ENCODE measurements at places on chromosomes 7 and 10.

DNA sequence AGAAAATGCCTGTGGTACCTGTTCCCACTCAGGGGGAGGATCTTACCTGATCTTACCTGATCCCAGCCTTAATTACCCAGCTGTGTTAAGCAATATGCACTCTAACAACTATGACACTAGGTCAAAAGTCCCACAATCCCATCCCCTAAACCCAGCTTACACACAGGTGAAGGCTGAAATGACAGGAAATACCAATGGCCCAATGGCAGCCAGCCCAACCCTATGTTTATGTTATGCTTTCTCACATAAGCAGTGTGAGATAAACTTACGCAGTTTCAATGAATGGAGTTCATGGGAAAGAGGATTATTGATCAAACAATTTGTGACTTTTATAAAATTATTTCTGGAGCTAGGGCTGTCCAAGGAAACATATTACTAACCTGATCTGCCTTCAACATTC is 91.9 kb downstream of the GPAM start:
- no peak for DNase-seq

DNA sequence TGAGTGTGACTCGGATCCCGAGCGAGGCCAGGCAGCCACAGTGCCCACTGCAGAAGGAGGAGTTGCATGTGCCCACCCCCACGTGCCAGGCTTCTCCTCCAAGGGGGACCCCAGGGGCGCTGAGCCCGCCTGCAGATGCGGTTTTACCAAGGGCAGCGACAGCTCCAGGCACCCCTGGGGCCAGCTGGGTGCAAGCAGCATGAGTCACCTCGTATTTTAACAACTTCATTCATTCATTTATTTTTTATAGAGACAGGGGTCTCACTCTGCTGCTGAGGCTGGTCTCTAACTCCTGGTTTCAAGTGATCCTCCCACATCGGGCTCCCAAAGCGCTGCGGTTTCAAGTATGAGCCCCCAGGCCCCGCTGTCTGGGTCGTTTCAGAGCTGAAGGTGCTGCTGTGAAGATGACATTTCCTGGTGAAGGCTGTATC is 1.3 kb upstream of the FOXL3 start:
- DNase-seq: no peak

GRCh38 chr10:51422311-51423120 is 276.9 kb downstream of the CSTF2T start:
- DNase-seq: no peak

- no peak for DNase-seq
These were observed 24.5 kb downstream of the FRMD4A start for GRCh38 chr10:14306190-14306589.

DNA sequence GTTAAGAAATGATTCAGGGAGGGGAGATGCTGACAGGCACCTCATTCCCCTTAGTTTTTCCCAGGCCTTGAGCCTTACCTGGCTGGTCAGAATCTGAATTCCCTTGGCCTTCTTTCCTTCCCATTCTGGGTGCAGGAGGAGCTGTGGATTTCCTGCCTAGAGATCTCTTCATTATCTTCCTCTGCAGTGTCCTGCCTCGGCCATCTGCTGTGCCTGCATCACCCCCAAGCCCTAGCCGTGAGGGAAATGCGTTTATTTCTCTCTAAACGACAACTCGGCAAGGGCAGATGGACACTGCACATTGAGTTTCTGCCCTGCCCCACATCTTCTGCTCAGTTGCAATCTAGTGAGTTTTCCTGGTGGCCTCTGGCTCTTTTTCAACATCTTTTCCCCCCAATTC is 26.7 kb downstream of the ZCWPW1 start:
- no peak for DNase-seq

- no peak for DNase-seq
These were observed 579.4 kb downstream of the GATA3 start for GRCh38 chr10:8633909-8634308.

DNA sequence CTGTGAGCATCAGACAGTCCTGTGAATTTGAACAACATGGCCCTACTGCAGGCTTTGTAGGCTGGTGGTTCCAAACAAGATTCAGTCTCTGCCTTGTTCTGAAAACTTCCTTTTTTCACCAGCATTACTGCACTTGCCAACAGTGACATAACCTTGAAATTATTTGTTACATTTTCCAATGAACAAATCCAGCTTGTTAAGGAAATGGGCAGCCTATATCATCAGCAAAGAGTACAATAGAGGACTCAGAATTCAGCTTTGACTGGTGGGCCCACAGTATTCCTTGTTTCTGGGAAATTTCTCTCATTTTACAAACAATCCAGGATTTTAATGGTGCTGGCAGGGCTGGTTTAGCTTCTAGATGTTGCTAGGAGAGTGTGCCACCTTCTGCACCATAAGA is 703.7 kb upstream of the FZD8 start:
- no peak for DNase-seq

- DNase-seq: no peak
These were observed 7.9 kb downstream of the GTF2I start for GRCh38 chr7:74665296-74665938.

DNA sequence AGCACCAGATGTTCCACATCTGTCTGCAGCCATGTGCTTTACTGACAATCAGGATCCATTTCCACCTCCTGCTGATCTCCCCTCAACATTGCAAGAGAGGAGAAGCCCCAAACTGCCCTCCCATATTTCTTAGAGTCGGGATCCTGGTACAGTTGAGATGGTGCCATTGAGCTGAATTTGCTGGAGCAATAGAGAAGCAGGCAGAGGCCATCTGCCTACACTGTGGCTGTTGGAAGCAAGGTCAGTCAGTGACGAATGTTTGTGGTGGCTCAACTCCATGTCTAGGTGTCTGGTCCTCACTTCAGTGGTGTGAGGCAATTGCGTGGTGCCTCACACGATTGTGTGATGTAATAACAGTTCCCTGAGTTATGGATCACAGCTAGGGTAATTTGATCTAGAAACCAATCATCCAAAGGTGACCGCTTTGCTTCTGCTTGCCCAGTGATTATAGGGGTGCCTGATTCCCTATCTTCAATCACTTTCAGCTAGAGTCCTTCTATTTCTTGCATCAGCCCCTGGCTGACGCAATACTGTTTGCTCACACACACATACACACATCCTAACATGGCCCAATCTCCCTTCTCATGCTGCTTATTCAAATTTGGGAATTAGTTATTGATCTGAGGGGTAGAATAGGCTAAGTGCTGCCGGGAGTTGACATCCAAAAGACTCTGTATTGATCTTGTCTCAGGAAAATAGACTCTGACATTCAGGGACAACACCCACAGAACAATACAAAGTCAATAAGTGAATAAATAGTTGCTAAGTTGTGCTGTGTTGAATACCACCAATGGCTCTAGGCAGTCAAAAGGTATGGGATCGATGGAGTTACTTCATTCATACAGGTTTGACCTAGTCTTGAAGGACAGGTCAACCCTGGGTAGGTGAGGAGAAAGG is 46.1 kb upstream of the SLC35B4 start:
- no peak for DNase-seq

GRCh38 chr10:127904311-127905000 is 2.4 kb upstream of the PTPRE start:
- DNase-seq: no peak

DNA sequence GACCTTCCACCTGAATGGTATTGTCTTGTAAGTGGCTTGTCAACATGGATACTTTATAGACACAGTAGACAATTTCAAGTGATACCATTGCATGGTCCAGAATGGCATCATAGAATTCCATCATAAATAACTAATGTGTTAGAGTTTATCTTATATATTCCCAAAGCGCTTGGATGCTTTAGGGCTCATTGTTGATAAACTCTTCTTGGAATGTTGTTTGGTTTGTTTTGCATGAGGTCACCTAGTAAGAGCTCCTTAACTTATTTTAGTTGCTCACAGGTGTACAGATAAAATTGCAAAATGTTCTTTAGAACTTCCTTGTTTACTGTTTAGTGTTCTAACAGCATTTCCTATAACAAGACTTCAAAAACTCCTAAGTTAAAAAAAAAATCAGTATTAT is 36.8 kb downstream of the SRI start:
- no peak for DNase-seq

- no peak for DNase-seq
These were observed 51.5 kb upstream of the NOBOX start for GRCh38 chr7:144455040-144455404.

DNA sequence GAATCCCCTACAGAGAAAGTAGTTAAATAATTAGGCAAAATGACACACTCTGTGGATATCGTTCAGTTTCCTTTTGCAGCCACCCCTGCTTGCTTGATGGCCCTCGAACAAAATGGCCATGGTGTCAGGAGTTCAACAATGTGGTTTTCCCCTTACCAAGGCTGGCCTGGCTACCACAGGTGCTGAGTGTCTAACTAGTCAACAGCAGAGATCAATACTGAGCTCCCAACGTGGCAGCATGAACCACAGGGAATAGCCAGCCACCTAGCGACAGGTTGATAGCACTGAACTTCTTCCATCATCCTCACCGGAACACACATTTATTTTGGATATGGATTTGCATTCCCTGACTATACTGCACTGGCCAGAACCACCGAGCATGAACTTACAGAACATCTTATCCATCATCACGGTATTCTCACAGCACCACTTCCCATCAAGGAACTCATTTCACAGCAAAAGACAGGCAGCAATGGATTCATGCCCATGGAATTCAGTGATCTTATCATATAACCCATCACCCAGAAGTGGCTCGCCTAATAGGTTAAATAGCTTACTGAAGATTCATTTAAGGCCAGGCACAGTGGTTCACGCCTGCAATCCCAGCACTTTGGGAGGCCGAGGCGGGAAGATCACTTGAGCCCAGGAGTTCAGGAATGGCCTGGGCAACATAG is 6.3 kb downstream of the C10orf67 start:
- no peak for DNase-seq

DNA sequence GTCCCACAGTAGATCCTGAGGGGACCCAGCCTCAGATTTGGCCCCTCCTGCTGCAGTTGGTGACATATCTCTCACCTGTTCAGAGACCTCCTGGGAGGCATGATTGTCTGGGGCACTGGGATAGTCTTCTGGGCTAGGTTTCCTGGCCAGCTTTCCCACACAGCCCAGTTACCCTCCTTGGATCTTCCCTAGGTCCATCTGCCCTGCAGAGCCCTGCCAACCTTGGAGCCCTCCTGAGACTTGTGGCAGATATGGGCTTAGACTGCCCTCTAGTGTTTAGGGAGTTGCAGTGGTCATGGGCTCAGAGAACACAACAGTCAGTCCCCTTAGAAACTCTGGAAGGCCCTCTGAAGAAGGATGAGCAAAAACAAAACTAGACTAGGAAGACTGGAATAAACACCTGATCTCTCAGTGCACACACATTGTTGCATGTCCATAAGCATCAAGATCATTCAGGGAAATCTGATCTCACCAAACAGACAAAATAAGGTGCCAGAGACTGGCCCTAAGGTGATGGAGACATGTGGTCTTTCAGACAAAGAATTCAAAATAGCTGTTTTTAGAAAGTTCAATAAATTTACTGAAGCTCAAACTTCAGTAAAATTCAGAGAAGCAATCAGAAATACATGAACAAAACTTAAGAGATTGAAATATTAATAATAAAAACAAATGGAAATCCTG is 324.6 kb downstream of the ATRNL1 start:
- DNase-seq: no peak

- no peak for DNase-seq
These were observed 23.7 kb downstream of the SPAG6 start for GRCh38 chr10:22368981-22369380.

DNA sequence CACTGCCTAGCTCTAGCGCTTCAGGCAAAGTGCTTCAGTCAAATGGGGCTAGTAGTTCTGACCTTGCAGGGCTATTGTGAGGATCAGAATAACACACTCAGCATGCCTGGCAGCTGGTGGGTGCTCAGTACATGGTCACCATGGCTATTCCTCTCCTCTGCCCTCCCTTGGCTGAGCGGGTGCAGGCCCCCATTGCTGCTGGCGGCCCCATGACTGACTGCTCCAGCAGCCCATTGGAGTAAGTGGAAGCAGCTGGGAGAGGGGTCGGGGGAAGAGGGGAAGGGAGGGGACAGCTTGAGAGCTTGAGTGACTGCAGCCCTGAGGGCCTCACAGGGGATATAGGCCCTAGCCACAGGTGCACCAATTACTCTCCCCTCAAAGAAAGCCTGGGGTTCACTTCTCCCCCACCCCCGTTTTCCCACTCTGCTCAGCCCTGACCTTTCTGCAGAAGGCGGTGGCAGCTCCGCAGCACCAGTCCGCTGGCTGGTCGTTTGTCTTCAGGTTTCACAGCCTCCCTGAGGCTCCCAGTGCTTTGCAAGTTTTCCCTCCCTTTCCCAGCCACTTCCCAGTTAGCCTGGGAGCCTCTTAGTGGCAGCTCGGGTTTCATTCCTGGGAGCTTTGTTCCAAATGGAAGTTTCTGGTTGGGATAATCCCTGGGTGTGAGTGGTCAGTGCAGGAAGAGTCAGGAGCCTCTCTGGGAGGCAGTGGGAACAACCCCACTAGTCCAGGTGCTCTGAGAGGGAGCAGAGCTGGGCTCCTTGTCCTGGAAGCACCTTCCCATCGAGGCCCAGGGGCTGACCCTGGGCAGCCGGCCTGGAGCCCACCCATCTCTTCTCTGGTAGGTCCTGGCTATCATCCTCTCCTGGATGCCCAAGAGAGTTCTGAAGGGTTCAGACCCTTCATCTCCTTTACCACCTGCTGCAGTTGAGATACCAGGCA is 16.3 kb downstream of the FGF8 start:
- no peak for DNase-seq

DNA sequence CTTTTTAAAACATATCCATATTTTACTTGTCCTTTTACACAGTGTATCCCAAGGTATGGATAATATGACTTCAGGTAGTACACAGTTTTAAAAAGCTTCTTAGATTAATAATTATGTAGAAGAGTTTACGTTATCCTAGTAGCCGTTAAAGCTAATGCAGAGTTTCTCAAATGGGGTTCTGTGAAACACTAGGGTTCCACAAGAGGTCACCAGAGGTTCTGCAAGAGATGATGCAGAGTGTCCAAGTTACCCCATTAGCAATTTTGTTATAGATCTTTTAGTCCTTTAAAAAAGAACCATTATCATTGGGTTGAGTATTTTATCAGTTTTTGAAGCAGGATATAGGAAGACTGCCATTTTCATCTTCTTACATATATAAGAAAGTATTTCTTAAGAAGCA is 298.9 kb upstream of the HPS1 start:
- no peak for DNase-seq

DNA sequence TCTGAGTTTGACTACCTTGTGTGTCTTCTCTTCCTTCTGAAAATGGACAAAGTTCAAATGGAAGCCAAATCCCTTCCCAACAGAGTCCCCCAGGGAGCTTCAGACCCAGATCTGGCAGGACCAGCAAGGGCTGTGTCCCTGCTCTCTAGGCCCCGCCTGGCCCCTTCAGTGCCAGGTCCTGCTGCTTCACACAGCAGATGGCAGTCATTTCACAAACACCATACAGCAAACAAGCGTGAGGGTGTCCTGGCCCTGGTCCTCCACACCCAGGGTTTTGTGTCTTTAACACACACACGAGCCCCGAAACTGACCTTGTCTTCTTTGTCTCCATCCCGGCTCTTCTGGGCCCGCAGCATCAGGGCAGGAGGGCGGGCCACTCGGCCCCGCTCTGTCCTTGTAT is 145.0 kb downstream of the TCERG1L start:
- DNase-seq: no peak

GRCh38 chr10:16799621-16800020 is 17.6 kb downstream of the RSU1 start:
- no peak for DNase-seq
